Left renal pelvis (tissue), 4 donors: ENCODE measurements at places on chromosomes 1 and 21. TPM values are rescaled to one million over a fixed set of nuclear protein-coding genes. Genes with fewer than 3 reads are reported as not detected.

DNA sequence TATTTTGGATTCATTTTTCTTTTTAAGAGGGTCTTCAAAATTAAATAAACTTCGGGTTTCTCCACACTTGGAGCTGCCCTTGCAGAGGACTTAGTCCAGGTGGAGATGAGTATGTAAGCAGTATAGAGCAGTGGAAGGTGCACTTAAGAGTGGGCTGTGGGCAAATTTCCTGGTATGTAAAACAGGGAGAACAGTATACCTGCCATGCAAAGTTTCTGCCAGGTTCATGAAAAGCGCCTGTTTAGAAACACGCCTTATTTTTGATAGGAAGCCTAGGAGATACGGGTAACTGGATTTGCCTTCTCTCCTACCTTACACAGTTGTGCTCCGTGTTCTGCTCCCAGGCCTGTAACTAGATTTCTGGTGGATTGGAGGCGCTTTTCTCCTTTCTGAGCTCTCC lies 1.2 kb downstream of the KDM4A start:
- no peak for DNase-seq

DNA sequence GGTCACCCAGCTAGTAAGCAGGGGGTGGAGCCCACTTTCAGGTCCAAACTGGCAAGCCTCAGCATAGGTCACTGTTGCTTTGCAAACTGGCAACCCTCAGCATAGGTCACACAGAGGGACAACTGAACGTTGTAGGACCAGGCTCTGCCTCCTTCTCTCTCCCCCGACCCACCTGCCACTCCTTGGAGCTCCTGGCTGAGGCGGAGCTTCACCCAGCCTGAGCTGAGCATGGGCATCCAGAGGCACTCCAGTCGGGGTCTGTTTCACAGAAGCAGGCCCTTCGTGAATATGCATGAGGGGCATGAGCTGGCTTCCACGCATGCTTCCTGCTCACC lies 24.2 kb downstream of the CAPZB start:
- no peak for DNase-seq

Gene RAB42
- 3.0 TPM for polyA plus RNA-seq

Gene STXBP3
- polyA plus RNA-seq, result 82.9 TPM

GRCh38 chr1:243388276-243388675 lies 132.4 kb downstream of the SDCCAG8 start:
- DNase-seq, result no peak

DNA sequence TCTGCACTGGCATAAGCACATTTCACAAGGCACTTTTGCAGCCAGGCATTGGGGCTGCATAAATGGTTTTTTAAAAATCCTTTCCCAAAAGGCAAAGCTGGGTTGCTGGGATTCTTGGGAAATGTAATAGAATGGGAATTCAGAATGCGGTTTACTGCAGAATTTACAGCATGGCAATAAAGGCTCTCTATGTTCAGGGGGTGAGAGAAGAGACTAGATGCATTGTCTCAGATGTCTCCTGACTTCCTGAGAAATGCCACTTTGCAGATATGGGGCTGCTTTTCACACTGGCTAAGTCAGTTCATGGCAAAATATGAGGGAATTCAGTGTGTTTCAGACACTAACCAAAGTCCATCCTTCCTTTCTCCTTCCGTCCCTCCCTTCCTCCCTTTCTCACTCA lies 13.5 kb downstream of the FCGR2B start:
- DNase-seq, result no peak

Gene MYCBP
- polyA plus RNA-seq, result 34.9 TPM

GRCh38 chr1:65703853-65704252 lies 88.8 kb upstream of the PDE4B start:
- DNase-seq, result no peak

DNA sequence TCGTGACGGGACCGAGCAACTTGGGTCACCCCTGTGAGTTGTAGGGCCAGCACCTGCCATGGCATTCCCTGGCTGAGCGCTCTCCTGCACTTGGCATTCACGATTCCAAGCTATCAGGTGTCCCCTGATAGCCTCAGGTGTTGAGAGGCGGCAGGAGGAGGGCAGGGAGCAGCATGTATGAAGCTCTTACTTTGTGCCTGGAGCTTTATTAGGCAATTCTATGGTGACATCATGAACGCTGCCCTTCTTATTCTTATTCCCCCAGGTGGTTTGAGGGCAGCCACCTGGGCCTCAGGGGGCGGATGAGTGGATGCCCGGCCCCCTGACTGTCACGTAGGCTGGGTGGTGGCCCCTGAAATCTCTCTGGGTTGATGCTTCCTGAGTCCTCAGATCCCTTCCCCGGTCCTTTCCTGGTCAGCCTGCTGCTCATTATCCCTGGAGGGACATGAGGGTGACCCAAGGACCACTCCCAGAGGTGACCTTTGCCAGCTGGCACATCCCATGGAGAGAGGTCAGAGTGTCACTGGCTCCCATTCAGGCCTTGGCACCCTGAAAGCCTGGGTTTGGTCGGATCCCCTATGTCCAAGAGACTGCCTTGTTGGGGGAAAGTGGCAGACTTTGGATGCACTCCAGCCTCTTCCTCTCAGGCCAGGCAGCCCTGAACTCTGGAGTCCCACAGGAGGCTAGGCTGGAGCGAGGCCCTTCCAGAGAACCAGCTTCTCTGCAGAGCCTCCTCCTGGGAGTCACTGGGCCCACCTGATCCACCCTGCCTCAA lies 51.9 kb downstream of the SPSB1 start:
- no peak for DNase-seq

Gene RGS13
- not detected for polyA plus RNA-seq

DNA sequence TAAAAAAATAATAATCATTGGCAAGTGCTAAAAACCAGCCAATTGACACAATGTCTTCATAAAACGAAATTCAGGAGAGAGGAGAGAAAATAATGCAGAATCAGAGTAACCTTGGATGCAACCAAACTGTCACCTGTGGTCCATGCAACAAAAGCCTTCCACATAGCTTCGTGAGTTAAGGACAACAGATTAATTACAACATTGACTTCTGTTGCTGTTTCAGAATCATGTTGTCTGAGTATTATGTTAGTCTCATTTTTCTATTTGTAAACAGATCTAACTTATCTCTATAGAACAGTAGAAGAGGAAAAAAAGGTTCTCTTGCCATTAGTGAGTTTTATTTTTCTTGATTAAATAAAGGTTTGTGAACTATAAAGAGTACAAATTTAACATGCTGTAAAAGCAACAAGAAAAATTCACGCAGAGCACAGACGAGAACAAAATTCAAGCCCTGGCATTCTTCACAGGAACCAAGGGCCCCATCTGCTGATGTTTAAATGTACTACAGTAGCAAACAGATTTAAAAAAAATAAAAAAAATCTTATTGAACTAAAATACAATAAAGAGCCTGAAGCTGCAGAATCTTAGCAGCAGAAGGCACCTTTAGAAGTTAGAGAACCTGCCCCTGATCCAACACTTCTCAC lies 381.1 kb upstream of the PKN2 start:
- no peak for DNase-seq

- no peak for DNase-seq
Measured at GRCh38 chr1:225688345-225688744, 35.4 kb upstream of the ENAH start.

GRCh38 chr1:41447995-41448770 lies 36.3 kb downstream of the EDN2 start:
- DNase-seq, result no peak

DNA sequence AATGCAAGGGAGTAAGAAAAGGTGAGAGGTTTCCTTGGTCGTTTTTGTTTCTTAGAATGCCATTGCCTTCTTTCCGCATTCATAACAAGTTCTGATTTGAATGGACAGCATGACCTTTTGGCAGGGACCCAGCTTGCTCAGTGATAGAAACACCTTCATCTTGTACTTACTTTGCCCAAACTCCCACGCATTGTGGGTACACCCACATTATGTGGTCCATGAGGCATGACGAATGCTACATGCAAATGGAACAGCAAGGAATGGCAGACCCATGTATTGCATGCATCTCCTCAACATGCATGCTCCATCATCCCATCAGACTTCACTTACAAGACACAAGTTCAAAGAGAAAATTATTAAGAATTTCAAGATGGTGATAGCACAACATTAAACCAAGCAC lies 102.8 kb downstream of the CDC7 start:
- DNase-seq, result no peak

GRCh38 chr1:110636149-110636935 lies 30.2 kb upstream of the KCNA2 start:
- no peak for DNase-seq

GRCh38 chr1:153251988-153252387 lies 7.5 kb upstream of the LORICRIN start:
- no peak for DNase-seq
